Naive B cell (primary cell): ENCODE measurements at places on chromosomes 4 and X. TPM values are rescaled to one million over a fixed set of nuclear protein-coding genes. Genes with fewer than 3 reads are reported as not detected.
A peak's percentile ranks its signal among the peaks of the same experiment; 100 is the strongest.

The MAGEA10 gene
- polyA plus RNA-seq = not detected

- H3K4me1 ChIP-seq = peaks cover 11% of the 10 kb centered on the region
- H3K36me3 ChIP-seq = no peaks in the 10 kb centered on the region
- no peak overlapping the region for H3K4me3 ChIP-seq
- H3K27me3 ChIP-seq = peaks cover 10% of the 10 kb centered on the region
- H3K27ac ChIP-seq = no peak overlapping the region
These were observed 5.0 kb upstream of the MGST2 start for GRCh38 chr4:139660568-139661043.

The OTUD5 gene
- polyA plus RNA-seq = 27.6 TPM

The FATE1 gene
- polyA plus RNA-seq = not detected

- H3K4me1 ChIP-seq = no peaks in the 10 kb centered on the region
- H3K4me3 ChIP-seq = no peak overlapping the region
- no peak overlapping the region for H3K27ac ChIP-seq
- no peaks in the 10 kb centered on the region for H3K27me3 ChIP-seq
These were observed 50.4 kb upstream of the TRAM1L1 start for GRCh38 chr4:117135634-117136354.

GRCh38 chr4:152153476-152154270, 382.2 kb downstream of the FBXW7 start:
- no peak for DNase-seq
- H3K27ac ChIP-seq = no peak overlapping the region
- H3K36me3 ChIP-seq = no peaks in the 10 kb centered on the region
- no peaks in the 10 kb centered on the region for H3K27me3 ChIP-seq
- peaks cover 6% of the 10 kb centered on the region for H3K4me1 ChIP-seq

- peaks cover 64% of the 10 kb centered on the region for H3K4me1 ChIP-seq
- H3K4me3 ChIP-seq = peak overlapping the region; percentile 82
- H3K27me3 ChIP-seq = no peaks in the 10 kb centered on the region
- H3K27ac ChIP-seq = peak overlapping the region; percentile 89
These were observed 4.8 kb downstream of the ACOX3 start for GRCh38 chr4:8435656-8436121.

The BEX1 gene
- polyA plus RNA-seq = not detected

GRCh38 chr4:66964467-66964866, 580.8 kb downstream of the CENPC start:
- H3K4me1 ChIP-seq = no peaks in the 10 kb centered on the region
- DNase-seq = no peak
- no peaks in the 10 kb centered on the region for H3K36me3 ChIP-seq
- no peaks in the 10 kb centered on the region for H3K27me3 ChIP-seq
- H3K4me3 ChIP-seq = no peak overlapping the region
- H3K27ac ChIP-seq = no peak overlapping the region

The SORBS2 gene
- polyA plus RNA-seq = not detected

DNA sequence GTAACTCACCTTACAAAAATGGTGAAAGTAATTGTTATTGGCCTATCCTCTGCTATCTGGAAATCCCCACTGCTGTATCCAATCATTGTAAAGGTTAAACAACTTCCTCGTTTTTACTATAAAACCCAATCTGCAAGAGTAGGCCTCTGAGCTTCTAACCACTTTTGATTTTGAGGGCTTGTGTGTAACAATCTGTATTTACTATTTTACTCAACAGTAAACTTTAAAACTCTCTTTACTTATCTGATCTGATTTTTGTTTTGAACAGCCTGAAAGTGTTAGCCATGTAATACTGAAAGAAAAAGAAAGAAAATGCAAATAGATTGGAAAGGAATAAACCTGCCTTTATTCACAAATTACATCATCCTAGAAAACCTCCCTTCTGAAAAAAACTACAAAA, 63.1 kb downstream of the SLC10A7 start:
- peak; percentile 9 for DNase-seq
- peaks cover 11% of the 10 kb centered on the region for H3K4me1 ChIP-seq
- no peaks in the 10 kb centered on the region for H3K27me3 ChIP-seq
- H3K4me3 ChIP-seq = peak overlapping the region; percentile 16
- H3K36me3 ChIP-seq = peaks cover 7% of the 10 kb centered on the region
